ENCODE measurements at places on chromosomes 5 and 9.

- DNase-seq, result no peak
Measured at GRCh38 chr5:123696921-123697341, 185.0 kb downstream of the CSNK1G3 start.

- DNase-seq, result no peak
Measured at GRCh38 chr5:76692651-76693050, 23.3 kb upstream of the F2R start.

GRCh38 chr5:12911156-12911555 is 1006.9 kb upstream of the CTNND2 start:
- no peak for DNase-seq

- no peak for DNase-seq
Measured at GRCh38 chr9:129442803-129443511, 177.9 kb downstream of the C9orf50 start.

GRCh38 chr9:120791161-120791560 is 2.1 kb downstream of the FBXW2 start:
- DNase-seq, result no peak

GRCh38 chr9:104866191-104866590 is 61.8 kb downstream of the ABCA1 start:
- DNase-seq, result no peak

- no peak for DNase-seq
Measured at GRCh38 chr9:79357616-79358015, 214.1 kb upstream of the TLE4 start.

- no peak for DNase-seq
Measured at GRCh38 chr9:117315236-117315635, 99.6 kb downstream of the ASTN2 start.

GRCh38 chr5:168214071-168214470 is 77.4 kb upstream of the WWC1 start:
- no peak for DNase-seq

- no peak for DNase-seq
Measured at GRCh38 chr9:72902268-72902667, 50.6 kb downstream of the ALDH1A1 start.

- DNase-seq, result no peak
Measured at GRCh38 chr5:177546258-177546741, 8.1 kb downstream of the FAM193B start.

- DNase-seq, result no peak
Measured at GRCh38 chr9:132946211-132946610, 1.8 kb upstream of the TSC1 start.

DNA sequence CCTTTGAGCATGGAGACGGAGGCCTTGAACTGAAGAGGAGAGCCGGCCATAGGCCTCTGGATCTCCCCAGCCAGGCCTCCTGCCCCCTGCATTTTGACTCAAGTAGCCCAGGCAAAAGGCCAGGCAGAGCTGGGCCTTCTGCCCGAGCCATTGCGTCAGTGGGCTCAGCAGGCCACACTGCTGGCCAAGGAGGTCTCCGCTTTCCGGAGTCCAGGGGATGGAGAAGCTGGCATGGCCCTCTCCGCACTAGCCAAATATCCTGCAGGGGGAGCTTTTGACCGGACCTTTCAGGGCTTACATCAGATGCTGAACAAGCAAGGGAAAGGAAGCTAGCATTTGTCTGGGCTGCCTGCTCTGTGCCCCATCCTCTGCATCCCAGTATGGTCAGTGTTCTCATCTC is 386.8 kb downstream of the TRIM36 start:
- no peak for DNase-seq

- DNase-seq, result no peak
Measured at GRCh38 chr5:62093976-62094375, 212.0 kb upstream of the KIF2A start.

DNA sequence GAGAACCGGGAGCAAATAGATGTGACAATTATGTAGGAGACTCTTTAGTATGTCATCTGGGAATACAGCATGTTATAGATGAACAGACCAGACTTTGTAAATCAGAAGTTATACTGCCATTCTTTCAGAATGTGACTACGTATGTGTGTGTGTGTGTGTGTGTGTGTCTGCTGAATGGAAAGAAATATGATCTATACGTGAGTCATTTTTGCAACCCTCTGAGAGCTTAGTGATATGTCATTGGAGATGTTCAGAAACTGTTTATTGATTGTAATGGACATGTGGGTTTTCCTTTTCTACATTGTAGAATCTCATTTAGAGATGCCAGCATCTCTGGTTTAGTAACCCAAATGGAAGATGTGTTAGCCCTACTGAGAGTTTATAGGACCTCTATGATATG is 731.5 kb downstream of the TLE1 start:
- DNase-seq, result no peak

DNA sequence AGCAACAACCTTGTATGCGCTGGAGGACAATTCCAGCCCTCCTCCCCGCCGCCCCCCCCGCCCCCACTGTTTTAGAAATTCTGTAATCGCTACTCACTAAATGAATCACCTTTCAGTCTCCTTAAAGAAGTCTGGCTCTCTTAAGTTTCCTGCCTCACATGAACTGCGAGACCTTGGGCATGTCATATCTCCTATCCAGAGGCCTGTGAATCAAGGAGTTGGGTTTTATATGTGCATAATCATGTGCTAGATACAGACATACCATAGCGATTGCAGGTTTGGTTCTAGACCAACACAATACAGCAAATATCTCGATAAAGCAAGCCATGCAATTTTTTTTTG is 337 bp upstream of the DMAC1 start:
- no peak for DNase-seq

DNA sequence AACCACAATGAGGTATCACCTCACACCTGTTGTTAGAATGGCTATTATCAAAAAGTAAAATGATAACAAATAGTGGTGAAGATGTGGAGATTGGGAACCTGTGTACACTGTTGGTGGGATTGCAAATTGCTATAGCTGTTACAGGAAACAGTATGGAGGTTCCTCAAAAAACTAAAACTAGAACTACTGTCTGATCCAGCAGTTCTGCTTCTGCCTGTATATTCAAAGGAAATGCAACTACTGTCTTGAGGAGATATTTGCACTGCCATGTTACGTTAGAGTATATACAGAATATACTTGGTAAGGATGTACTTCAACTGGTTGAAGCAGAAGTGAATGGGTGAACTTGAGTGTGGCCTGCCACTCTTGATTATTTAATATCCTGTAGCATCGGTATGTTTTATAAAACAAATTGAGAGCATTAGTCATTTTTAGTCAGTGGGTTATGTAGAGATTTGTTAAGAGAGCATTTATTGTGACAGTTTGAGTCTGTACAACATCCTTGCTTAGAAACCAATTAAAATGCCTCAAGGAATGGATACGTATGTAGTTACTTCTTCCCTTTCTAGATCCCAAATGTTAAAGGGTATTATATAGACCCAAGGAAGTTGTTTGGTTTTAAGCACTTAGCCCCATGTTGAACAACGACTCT is 37.5 kb downstream of the ZCCHC7 start:
- DNase-seq, result no peak

GRCh38 chr9:81573415-81574321 is 115.7 kb downstream of the TLE1 start:
- no peak for DNase-seq

DNA sequence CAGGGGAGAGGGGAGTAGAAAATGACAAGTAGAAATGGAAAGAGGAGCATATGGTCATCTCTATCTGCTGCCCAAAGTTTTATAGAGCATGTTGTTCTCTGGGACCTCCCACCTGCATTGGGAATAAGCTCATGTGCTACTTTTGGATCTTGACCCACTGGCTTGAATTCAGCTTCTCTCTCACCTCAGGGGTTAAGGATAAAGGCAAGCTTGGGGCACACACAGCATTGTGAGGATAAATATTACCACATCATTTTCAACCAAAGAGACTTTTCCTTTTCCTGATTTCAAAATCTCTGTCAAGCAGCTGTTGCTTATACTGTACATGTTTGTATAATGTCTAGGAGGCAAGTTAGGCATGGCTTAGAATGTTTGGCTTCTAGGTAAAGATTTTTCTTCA is 16.6 kb downstream of the ATP10B start:
- DNase-seq, result no peak

DNA sequence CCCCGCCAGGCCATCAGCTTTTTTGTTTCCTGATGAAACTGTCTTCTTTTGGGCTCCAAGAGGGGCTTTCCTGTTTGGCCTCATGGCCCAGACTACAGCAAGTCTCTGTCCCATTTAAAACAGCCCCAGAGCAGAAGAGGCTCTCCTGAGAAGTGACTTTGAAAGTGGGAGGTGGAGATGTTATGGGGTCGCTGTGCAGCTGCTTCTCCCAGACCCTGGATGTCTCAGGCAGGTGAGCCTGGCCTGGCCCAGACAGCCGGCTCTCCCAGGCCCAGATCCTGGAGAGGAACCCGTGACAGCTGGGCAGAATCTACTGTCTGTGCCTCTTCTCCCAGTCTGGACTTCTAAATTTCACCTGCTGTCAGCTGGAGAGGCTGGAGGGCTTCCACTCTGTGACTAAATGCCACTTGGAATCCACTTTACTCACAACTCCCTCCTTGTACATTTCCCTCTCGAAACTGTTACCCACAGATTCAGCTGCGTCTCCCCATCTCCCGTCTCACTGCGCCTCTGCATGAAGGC is 20.6 kb downstream of the FAM78A start:
- no peak for DNase-seq

DNA sequence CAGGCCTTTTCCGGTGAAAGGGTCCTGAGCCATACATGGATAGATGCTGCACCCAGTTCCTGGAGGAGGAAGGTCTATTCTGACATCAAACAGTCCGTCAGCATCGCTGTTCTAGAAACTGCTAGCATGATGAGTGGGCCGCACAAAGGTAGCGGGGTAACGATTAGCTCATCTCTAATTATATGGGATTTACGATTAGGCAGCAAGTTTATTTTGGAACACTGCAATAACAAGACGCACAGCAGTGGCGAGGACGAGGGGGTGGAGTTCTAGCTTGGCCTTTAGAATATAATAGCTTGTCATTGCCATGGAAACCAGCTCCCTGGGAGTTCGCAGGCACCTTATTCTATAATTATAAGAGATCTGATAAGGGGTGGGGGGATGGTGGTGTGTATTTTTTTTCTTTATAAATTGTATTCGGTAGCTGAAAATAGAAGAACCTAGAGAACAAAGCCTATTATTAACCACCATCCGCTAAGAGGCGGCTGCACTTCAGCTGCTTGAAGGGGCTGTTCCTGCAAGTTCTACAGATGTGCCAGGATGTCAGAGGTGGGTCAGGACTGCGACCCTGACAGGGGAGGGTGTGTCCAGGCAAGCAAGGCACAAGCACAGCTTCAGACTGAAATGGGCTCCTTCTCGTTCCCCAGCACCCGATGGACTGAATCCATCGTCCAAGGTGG is 311.0 kb downstream of the AGTPBP1 start:
- no peak for DNase-seq

GRCh38 chr5:3024126-3024525 is 272.6 kb upstream of the IRX2 start:
- DNase-seq, result no peak

DNA sequence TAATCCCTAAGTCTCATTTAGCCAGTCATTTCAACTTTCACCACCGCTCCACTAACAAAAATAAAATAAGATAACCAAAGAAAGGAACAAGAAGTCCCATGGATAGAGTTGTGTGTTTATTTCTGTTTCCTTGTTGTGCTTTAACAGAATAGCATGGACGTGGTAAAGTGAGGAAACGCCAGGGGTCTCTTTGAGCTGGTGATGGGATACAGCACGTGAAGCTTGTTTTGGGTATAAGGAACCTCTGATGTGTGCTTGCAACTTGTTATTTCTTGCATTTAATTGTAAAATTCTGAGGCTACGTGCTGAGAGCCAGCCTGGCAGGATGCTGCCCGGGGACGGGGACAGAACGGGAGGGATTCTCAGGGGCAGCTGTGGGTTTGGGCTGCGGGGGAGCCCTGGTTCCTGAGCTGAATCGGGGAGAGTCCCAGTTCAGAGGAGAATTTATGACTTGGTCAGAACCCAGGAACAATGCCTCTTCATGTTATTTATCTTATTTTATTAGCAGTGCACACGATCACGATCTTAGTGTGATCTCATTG is 63.4 kb downstream of the ANKRD33B start:
- no peak for DNase-seq

- DNase-seq, result no peak
Measured at GRCh38 chr5:151667083-151667482, 19.6 kb downstream of the SPARC start.
